ENCODE measurements at places on chromosomes 12 and 14. TPM values are rescaled to one million over a fixed set of nuclear protein-coding genes. Genes with fewer than 3 reads are reported as not detected.

GRCh38 chr14:88866305-88866704 lies 41.9 kb downstream of the TTC8 start:
- no peaks in the 10 kb centered on the region for H3K27me3 ChIP-seq
- no peak overlapping the region for H3K4me3 ChIP-seq
- no peaks in the 10 kb centered on the region for H3K4me1 ChIP-seq
- no peak overlapping the region for H3K27ac ChIP-seq
- no peak for DNase-seq

DNA sequence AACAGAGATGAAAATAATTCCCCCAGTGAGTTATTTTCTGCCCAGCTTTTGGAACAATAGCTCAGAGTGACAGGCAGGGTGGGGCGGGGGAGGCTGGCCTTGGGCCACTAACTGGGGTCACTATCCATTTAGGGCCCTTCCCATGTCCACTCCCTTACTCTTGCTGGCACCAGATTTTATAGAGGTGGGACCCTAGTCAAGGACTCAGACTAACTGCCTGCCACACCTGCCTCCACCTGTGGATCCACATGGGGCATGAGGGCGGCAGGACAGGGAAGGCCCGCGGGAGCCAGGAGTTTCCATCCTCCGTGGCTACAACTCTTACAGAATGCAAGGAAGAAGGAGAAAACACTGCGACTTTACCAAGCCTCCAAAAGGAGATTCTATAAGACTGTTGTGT lies 10.1 kb downstream of the VDR start:
- no peaks in the 10 kb centered on the region for H3K27me3 ChIP-seq
- no peaks in the 10 kb centered on the region for H3K4me1 ChIP-seq
- no peaks in the 10 kb centered on the region for H3K36me3 ChIP-seq
- DNase-seq: no peak

The MYF5 gene
- not detected for total RNA-seq

The SLC8A3 gene
- total RNA-seq: 0.42 TPM

GRCh38 chr12:98421316-98421715 lies 94.1 kb upstream of the TMPO start:
- peaks cover 10% of the 10 kb centered on the region for H3K4me1 ChIP-seq
- H3K4me3 ChIP-seq: no peak overlapping the region
- no peak for DNase-seq
- no peaks in the 10 kb centered on the region for H3K36me3 ChIP-seq
- H3K27ac ChIP-seq: no peak overlapping the region

DNA sequence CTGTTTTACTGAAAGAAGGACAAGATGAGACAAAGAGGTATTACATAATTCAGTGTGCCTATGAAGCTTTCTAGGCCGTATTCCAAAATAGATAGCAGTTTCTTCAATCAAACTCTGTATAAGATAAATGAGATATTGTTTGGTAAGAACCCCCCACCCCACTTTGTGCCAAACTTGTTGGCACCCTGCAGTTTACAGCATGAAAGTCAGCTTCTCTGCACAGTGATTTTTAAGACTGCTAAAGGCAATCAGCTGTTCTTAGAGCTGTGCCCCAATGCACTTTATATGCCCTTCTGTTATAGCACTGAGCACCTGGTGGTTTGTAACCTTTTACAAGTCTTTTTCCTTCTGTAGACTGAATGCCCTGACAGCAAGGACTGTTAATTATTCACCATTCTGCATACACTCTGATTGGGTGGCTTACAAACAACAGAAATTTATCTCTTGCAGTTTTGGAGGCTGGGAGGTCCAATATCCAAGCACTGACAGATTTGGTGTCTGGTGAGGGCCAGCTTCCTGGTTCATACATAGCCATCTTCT lies 76.7 kb downstream of the ANO4 start:
- H3K27ac ChIP-seq: no peak overlapping the region
- DNase-seq: no peak
- no peak overlapping the region for H3K4me3 ChIP-seq
- H3K4me1 ChIP-seq: no peaks in the 10 kb centered on the region
- no peaks in the 10 kb centered on the region for H3K27me3 ChIP-seq
- H3K36me3 ChIP-seq: no peaks in the 10 kb centered on the region

The RPL10L gene
- total RNA-seq: not detected

The RFX4 gene
- 0.51 TPM for total RNA-seq

- peak; percentile 88 for DNase-seq
- H3K27ac ChIP-seq: peak overlapping the region; percentile 41
- H3K36me3 ChIP-seq: no peaks in the 10 kb centered on the region
- no peaks in the 10 kb centered on the region for H3K27me3 ChIP-seq
These were observed 768 bp downstream of the CEP170B start for GRCh38 chr14:104865631-104866441.

GRCh38 chr14:104376202-104377140 lies 203.1 kb upstream of the C14orf180 start:
- no peak for DNase-seq
- H3K36me3 ChIP-seq: no peaks in the 10 kb centered on the region
- no peaks in the 10 kb centered on the region for H3K27me3 ChIP-seq
- no peaks in the 10 kb centered on the region for H3K4me1 ChIP-seq

The TNFAIP2 gene
- 28.9 TPM for total RNA-seq

DNA sequence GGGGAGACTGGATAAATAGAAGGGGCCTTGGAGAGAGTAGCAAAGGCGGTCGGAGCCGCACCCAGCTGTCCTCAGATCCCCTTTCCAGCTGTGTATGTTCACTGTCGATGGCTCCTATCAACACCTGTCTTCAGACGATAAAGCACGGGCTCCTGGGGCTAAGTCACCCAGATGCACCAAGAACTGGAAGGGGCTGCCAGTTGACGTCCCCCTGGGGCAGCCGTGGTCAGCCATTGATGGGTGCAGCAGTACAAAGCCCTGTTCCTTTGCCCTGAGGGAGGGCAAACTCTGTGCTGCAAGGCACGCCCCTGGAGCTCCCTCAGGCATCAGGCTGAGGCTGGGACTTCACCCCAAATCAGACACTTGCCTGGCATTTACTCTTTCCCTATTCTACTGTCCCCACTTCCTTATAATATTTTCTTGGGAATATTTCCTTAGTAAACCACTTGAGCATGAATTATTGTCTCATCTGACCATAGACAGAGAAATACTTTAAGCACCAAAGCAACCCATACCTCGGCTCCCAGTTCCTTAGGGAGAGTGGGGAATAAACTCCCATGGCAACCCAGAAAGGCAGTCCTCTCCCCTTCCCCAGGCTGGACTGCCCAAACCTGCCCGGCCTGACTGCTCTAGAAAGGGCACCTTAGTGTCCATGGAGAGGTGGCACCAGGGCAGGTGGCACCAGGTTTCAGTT lies 59.6 kb upstream of the SCN8A start:
- H3K27ac ChIP-seq: no peak overlapping the region
- no peaks in the 10 kb centered on the region for H3K4me1 ChIP-seq
- H3K36me3 ChIP-seq: no peaks in the 10 kb centered on the region
- no peak overlapping the region for H3K4me3 ChIP-seq
- DNase-seq: no peak

The CCDC38 gene
- not detected for total RNA-seq

DNA sequence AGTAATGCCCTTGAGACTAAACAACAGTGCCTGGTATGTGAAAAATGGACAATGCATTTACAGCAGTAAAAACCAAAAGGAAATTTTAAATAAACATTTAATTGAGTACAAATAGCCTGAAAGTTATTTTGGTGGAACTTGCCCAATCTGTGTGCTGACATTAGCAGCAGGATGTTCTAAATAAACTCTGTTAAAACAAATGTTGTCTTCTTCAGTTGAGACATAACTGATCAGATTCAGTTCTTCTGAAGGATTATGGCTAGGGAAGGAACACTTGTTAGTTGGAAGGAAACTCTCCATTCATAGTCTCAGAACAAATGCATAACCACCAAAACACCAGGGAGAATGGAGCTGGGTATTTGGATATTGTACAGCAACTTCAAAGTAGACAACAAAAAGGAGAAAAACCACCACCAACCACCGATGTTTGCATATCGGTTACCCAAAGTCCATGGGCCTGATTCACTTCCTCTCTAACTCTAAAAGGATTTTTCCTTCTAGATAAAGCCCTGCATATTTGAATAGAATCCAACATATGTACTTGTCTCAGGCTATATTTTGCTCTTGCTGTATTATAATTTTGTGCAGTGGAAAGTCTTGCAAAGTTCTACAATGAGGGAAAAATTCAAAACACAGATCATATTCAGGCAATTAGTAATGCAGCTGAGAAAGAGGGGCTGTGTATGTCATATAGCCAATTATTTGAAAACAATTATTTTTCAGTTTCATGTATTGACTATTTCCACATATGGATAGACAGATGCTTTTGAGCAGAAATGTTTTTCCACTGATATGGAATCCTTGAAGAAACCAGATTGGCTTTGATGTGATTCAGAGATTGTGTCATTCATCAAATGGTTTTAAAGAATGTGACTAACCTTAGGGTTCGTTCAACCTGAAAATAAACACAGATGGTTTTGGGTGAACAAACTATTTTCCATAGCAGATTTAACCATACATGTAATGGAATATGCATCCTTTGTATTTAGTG lies 152.2 kb upstream of the BMP4 start:
- no peak overlapping the region for H3K27ac ChIP-seq
- no peaks in the 10 kb centered on the region for H3K4me1 ChIP-seq
- no peak for DNase-seq
- H3K36me3 ChIP-seq: no peaks in the 10 kb centered on the region
- no peak overlapping the region for H3K4me3 ChIP-seq

DNA sequence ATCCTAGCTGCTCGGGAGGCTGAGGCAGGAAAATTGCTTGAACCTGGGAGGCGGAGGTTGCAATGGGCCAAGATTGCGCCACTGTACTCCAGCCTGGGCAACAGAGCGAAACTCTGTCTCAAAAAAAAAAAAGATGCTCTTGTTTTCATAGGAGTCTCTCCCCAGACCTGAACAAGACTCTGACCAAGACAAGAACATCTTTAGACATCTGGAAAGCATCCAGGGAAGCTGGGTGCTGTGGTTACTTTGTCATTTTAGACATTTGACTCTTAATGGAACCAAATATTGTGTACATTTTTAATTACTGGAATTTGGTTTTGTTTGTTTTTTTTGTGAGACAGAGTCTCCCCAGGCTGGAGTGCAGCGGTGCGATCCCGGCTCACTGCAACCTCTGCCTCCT lies 21.1 kb upstream of the ATF1 start:
- no peak overlapping the region for H3K4me3 ChIP-seq
- no peaks in the 10 kb centered on the region for H3K4me1 ChIP-seq
- H3K27me3 ChIP-seq: no peaks in the 10 kb centered on the region
- no peak for DNase-seq
- no peaks in the 10 kb centered on the region for H3K36me3 ChIP-seq

The ATP6V1D gene
- total RNA-seq: 40.2 TPM

DNA sequence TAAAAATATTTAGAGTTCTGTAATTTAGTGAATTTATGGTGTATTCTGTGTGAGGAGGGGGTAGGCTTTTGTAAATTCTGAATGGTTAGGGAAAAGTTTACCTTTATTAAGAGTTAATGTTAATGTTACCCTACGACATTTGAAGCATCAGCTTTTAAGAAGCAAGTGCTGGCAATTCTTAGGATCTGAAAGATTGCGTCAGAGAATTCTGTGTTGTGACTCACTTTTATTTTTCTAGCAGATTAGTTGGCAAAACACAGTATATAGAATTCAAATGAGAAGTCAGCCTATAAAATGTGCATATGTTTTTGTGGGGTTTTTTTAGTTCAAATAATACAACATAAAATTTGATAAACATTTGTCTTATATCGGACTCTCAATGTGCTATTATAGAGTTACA lies 97.6 kb downstream of the RAD52 start:
- no peaks in the 10 kb centered on the region for H3K4me1 ChIP-seq
- no peaks in the 10 kb centered on the region for H3K27me3 ChIP-seq
- no peaks in the 10 kb centered on the region for H3K36me3 ChIP-seq

The ACOT4 gene
- not detected for total RNA-seq

- H3K36me3 ChIP-seq: no peaks in the 10 kb centered on the region
- H3K27ac ChIP-seq: no peak overlapping the region
- peaks cover 6% of the 10 kb centered on the region for H3K4me1 ChIP-seq
- no peaks in the 10 kb centered on the region for H3K27me3 ChIP-seq
- H3K4me3 ChIP-seq: no peak overlapping the region
These were observed 5.2 kb upstream of the SSH1 start for GRCh38 chr12:108862588-108862959.

The OR6C2 gene
- total RNA-seq: not detected

- H3K4me3 ChIP-seq: no peak overlapping the region
- no peaks in the 10 kb centered on the region for H3K27me3 ChIP-seq
- no peaks in the 10 kb centered on the region for H3K36me3 ChIP-seq
- H3K4me1 ChIP-seq: no peaks in the 10 kb centered on the region
- no peak overlapping the region for H3K27ac ChIP-seq
These were observed 2.8 kb upstream of the CYP46A1 start for GRCh38 chr14:99681101-99681831.

GRCh38 chr12:69497308-69498026 lies 27.3 kb downstream of the FRS2 start:
- no peak overlapping the region for H3K27ac ChIP-seq
- no peak for DNase-seq
- H3K4me1 ChIP-seq: no peaks in the 10 kb centered on the region
- H3K4me3 ChIP-seq: no peak overlapping the region

The MGAT4C gene
- 0.55 TPM for total RNA-seq

DNA sequence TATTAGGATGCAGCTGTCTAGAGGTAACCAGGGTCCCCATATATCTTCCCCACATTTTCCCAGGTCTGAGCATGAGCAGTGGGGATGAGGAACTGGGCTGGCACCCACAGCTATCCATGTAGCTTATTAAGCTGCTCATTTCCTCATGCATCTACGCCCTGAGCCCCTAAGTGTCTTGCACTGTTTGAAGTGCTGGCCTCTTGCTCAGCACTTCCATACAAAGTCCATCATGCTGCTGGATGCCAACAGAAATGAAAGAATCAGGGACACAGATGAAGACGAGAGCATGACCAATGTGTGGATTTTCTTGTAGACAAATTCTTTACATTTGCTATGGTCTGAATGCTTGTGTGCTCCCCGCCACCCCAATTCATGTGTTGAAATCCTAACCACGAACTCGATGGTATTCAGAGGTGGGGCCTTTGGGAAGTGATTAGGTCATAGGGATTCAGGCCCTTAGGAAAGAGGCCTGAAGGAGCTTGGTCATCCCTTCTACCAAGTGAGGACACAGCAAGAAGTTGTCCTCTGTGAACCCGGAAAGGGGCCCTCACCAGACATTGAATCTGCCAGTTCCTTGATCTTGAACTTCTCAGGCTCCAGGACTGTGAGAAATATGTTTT lies 54.5 kb downstream of the C12orf75 start:
- H3K36me3 ChIP-seq: no peaks in the 10 kb centered on the region
- H3K4me1 ChIP-seq: no peaks in the 10 kb centered on the region
- H3K27ac ChIP-seq: no peak overlapping the region
- no peaks in the 10 kb centered on the region for H3K27me3 ChIP-seq
- DNase-seq: no peak

- no peaks in the 10 kb centered on the region for H3K27me3 ChIP-seq
- H3K4me3 ChIP-seq: no peak overlapping the region
- no peak overlapping the region for H3K27ac ChIP-seq
- no peak for DNase-seq
- H3K4me1 ChIP-seq: no peaks in the 10 kb centered on the region
These were observed 50.4 kb upstream of the CLMN start for GRCh38 chr14:95370076-95370475.

The FOXA1 gene
- 0.55 TPM for total RNA-seq

GRCh38 chr14:52876311-52876710 lies 74.5 kb downstream of the FERMT2 start:
- DNase-seq: no peak
- H3K4me3 ChIP-seq: no peak overlapping the region
- H3K36me3 ChIP-seq: peaks cover 30% of the 10 kb centered on the region
- H3K27ac ChIP-seq: no peak overlapping the region

- no peaks in the 10 kb centered on the region for H3K36me3 ChIP-seq
- H3K4me3 ChIP-seq: no peak overlapping the region
- H3K4me1 ChIP-seq: no peaks in the 10 kb centered on the region
- H3K27me3 ChIP-seq: no peaks in the 10 kb centered on the region
These were observed 60.1 kb downstream of the TSPAN9 start for GRCh38 chr12:3137268-3137781.
